ENCODE measurements at places on chromosomes 1 and 21. TPM values are rescaled to one million over a fixed set of nuclear protein-coding genes. Genes with fewer than 3 reads are reported as not detected.

The TNFAIP8L2 gene
- 0.14 TPM for total RNA-seq

The EPRS1 gene
- total RNA-seq = 101 TPM

The CYP4A11 gene
- total RNA-seq = not detected

The GPR25 gene
- total RNA-seq = not detected

The RNU1-1 gene
- total RNA-seq = under 0.01 TPM

The KCND3 gene
- 1.4 TPM for total RNA-seq

The C1orf53 gene
- 2.0 TPM for total RNA-seq

The OR4F16 gene
- total RNA-seq = not detected

The CD1B gene
- total RNA-seq = not detected

The TARS2 gene
- 10.4 TPM for total RNA-seq

The F11R gene
- total RNA-seq = 318 TPM

The RGS13 gene
- total RNA-seq = not detected

The KDF1 gene
- total RNA-seq = not detected

The MTARC1 gene
- 1.9 TPM for total RNA-seq

The HMGB4 gene
- total RNA-seq = not detected

The PEX11B gene
- 34.0 TPM for total RNA-seq

The ZBED6 gene
- 10.0 TPM for total RNA-seq

The RER1 gene
- 62.6 TPM for total RNA-seq

The TEKT2 gene
- total RNA-seq = 0.14 TPM

The IGFN1 gene
- total RNA-seq = under 0.01 TPM

The ANKRD65 gene
- total RNA-seq = 0.51 TPM

The RUNX3 gene
- not detected for total RNA-seq

The CHIA gene
- not detected for total RNA-seq

The TRAF3IP3 gene
- not detected for total RNA-seq

The DLGAP3 gene
- not detected for total RNA-seq

The C1orf226 gene
- 1.1 TPM for total RNA-seq

The PLEKHN1 gene
- 0.37 TPM for total RNA-seq

The MPZ gene
- 1.0 TPM for total RNA-seq

The GPR37L1 gene
- under 0.01 TPM for total RNA-seq

The PRKCZ gene
- total RNA-seq = 22.8 TPM

The FCGR2B gene
- total RNA-seq = not detected

The SH2D1B gene
- total RNA-seq = 0.05 TPM

The ELAVL4 gene
- not detected for total RNA-seq

The PGBD5 gene
- 0.19 TPM for total RNA-seq

The LRRC39 gene
- total RNA-seq = not detected

The ASTN1 gene
- not detected for total RNA-seq

The AMY1C gene
- not detected for total RNA-seq

The PGD gene
- 130 TPM for total RNA-seq

The SPSB1 gene
- total RNA-seq = 19.6 TPM

The FDPS gene
- 512 TPM for total RNA-seq

The FCGR3A gene
- total RNA-seq = not detected

The KRTAP12-2 gene
- not detected for total RNA-seq

The TSPEAR gene
- 0.47 TPM for total RNA-seq

The RGS8 gene
- not detected for total RNA-seq

The SYT14 gene
- total RNA-seq = 0.09 TPM

The TNFRSF4 gene
- total RNA-seq = 4.8 TPM

The KCNE2 gene
- total RNA-seq = not detected

The UBQLN4 gene
- 16.3 TPM for total RNA-seq

The CFAP298 gene
- total RNA-seq = 40.7 TPM

The GCSAML gene
- total RNA-seq = not detected

The LRRC53 gene
- not detected for total RNA-seq

The PGLYRP4 gene
- not detected for total RNA-seq

The GJB4 gene
- total RNA-seq = 0.05 TPM

Data from dermis blood vessel endothelial cell (primary cell).